Transverse colon (tissue), 4 donors: ENCODE measurements at places on chromosomes 11 and 22. TPM values are rescaled to one million over a fixed set of nuclear protein-coding genes. Genes with fewer than 3 reads are reported as not detected.

DNA sequence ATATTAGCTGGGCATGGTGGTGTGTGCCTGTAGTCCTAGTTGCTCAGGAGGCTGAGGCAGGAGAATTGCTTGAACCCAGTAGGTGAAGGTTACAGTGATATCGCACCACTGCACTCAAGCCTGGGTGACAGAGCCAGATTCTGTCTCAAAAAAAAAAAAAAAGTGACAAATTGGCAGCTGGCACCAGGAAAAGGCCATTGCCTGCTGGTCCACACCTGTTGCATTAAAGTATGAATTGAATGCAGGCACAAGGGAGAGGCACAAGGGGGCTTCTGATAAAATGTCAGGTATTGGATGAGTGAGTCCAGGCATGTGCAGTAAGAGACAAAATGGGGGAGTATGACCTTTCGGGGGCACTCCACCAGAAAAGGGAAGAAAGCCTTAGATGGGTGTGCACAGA lies 28.2 kb downstream of the ZNF70 start:
- no peaks in the 10 kb centered on the region for H3K4me1 ChIP-seq
- H3K27ac ChIP-seq = no peak overlapping the region
- no peaks in the 10 kb centered on the region for H3K36me3 ChIP-seq
- DNase-seq = no peak

GRCh38 chr11:121473064-121473777 lies 20.5 kb upstream of the SORL1-AS1 start:
- H3K36me3 ChIP-seq = no peaks in the 10 kb centered on the region
- H3K27me3 ChIP-seq = no peaks in the 10 kb centered on the region
- H3K4me1 ChIP-seq = peaks cover 6% of the 10 kb centered on the region
- no peak for DNase-seq

- DNase-seq = no peak
- no peaks in the 10 kb centered on the region for H3K27me3 ChIP-seq
- no peak overlapping the region for H3K4me3 ChIP-seq
These were observed 11.5 kb downstream of the STX3 start for GRCh38 chr11:59766542-59767224.

Gene CCDC87
- total RNA-seq = not detected

DNA sequence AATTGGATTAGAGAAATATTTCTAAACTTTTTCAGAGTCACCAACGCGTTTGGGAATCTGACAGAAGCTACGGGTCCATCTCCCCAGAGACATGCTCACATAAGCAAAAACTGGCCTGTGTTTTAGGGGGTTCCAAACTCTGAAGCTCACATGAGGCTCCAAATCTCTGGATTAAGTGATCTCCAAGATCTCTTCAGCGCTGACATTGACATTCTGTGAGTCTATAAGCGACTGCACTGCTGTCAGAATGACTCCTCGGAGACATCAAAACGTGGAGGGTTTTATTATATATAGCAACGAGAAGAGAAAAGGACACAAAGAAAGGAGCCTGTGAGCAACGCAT lies 642 bp upstream of the SIK2 start:
- peak overlapping the region; percentile 76 for H3K4me3 ChIP-seq
- H3K27me3 ChIP-seq = no peaks in the 10 kb centered on the region
- H3K36me3 ChIP-seq = no peaks in the 10 kb centered on the region
- H3K27ac ChIP-seq = peak overlapping the region; percentile 98
- DNase-seq = no peak

Gene OR51T1
- not detected for total RNA-seq

- DNase-seq = no peak
- H3K36me3 ChIP-seq = peaks cover 10% of the 10 kb centered on the region
- H3K27ac ChIP-seq = peak within 1 kb of the TSS; percentile 96
- H3K4me1 ChIP-seq = peaks cover 29% of the 10 kb centered on the region
- H3K27me3 ChIP-seq = no peaks in the 10 kb centered on the region
These were observed at the start of gene DLG2 for GRCh38 chr11:85627332-85627997. TSS of gene DLG2 (minus strand) at chr11:85627344.

- peaks cover 8% of the 10 kb centered on the region for H3K27me3 ChIP-seq
- no peak overlapping the region for H3K4me3 ChIP-seq
- H3K4me1 ChIP-seq = peaks cover 13% of the 10 kb centered on the region
- DNase-seq = no peak
- no peak overlapping the region for H3K27ac ChIP-seq
- H3K36me3 ChIP-seq = no peaks in the 10 kb centered on the region
These were observed 32.9 kb downstream of the CDON start for GRCh38 chr11:126029805-126030204.

DNA sequence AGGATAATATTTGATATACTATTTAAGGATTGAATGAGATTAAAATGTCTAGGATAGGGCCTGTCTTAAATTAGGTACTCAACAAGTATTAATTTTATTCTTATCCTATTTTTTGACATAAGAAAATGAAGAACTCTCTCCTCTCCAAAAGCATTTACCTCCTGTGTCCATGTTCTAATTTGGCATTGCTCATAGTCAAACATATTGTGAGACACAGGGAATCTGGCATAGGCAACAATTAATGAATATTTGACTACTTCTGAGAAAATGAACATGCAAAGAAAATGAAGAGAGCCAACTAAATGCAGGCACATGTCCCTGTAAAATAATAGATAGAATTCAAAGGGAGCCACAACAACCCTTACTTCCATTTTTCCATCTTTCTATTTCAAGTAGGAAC lies 198.5 kb upstream of the C11orf87 start:
- no peak overlapping the region for H3K4me3 ChIP-seq
- H3K36me3 ChIP-seq = no peaks in the 10 kb centered on the region
- H3K27me3 ChIP-seq = no peaks in the 10 kb centered on the region
- H3K27ac ChIP-seq = no peak overlapping the region
- H3K4me1 ChIP-seq = no peaks in the 10 kb centered on the region
- no peak for DNase-seq

GRCh38 chr11:67120881-67121710 lies 2.0 kb downstream of the KDM2A start:
- H3K36me3 ChIP-seq = no peaks in the 10 kb centered on the region
- H3K4me1 ChIP-seq = peaks cover 55% of the 10 kb centered on the region
- H3K4me3 ChIP-seq = peak overlapping the region; percentile 100
- H3K27ac ChIP-seq = peak overlapping the region; percentile 98

- H3K4me1 ChIP-seq = peaks cover 27% of the 10 kb centered on the region
- peak; percentile 64 for DNase-seq
- H3K27me3 ChIP-seq = no peaks in the 10 kb centered on the region
- H3K36me3 ChIP-seq = peaks cover 8% of the 10 kb centered on the region
These were observed at the start of gene INPPL1 for GRCh38 chr11:72224564-72225410. TSS of gene INPPL1 (plus strand) at chr11:72224767. CDS start at chr11:72224985, 218 bp downstream.

GRCh38 chr22:27959335-27960090 lies 40.5 kb upstream of the PITPNB start:
- H3K27ac ChIP-seq = no peak overlapping the region
- peaks cover 8% of the 10 kb centered on the region for H3K4me1 ChIP-seq
- no peaks in the 10 kb centered on the region for H3K36me3 ChIP-seq
- no peaks in the 10 kb centered on the region for H3K27me3 ChIP-seq
- DNase-seq = no peak

Gene ANO3
- total RNA-seq = not detected
